NCI-H1930 (cell line): ENCODE measurements at places on chromosomes 12 and 14.

- DNase-seq = peak; percentile 57
These were observed 576 bp downstream of the SYNE3 start for GRCh38 chr14:95515596-95516552.

DNA sequence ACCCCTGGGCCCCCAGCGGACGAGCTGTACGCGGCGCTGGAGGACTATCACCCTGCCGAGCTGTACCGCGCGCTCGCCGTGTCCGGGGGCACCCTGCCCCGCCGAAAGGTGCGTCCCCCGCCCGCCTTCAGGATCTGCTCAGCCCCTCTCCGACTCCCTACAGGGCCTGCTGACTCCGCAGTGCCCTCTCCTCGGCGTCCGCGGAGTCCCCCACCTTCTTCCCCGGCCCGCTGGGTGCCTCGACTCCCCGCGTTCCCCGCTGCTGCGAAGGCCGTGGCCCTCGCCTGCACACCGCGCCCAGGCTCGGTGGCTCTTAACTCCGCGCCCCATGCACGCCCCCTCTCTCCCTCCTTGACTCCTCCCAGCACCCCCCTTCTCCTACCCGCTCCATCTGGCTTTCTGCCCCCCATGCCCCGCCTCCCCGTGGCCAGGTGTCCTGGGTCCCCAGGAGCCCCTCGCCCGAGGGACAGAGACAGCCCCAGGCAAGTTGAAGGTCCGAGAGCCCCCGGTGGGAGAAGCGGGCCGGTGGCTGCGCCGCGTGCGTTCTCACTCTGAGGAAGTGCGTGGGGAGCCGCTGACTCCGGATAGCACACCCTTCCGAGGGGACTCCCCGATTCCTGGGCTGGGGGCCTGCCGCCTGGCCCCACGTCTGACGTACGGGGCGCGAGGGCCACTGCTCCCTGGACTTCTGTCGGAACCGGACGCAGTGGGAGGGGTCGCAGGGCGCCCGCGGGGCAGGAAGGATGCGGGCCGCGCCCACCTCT, 594 bp downstream of the TAMALIN start:
- no peak for DNase-seq

DNA sequence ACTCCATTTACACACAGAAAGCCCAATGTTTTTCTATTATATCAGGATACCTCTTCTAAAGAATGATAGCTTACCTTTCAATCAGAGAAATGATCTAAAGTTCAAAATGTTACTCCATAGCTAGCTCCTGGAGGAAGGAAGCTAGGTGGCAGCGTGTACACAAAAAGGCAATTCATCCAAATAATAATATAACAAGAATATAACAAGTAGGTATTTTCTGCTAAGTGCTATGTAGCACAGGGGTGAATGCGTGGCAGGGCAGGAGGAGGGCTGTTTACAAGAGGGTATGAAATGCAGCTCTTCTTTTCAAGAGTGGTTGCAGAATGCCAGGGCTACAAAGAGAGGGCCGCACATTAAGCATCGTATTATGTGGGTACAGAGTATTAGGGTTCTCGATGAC, 663 bp upstream of the SNAPC1 start:
- DNase-seq = no peak

DNA sequence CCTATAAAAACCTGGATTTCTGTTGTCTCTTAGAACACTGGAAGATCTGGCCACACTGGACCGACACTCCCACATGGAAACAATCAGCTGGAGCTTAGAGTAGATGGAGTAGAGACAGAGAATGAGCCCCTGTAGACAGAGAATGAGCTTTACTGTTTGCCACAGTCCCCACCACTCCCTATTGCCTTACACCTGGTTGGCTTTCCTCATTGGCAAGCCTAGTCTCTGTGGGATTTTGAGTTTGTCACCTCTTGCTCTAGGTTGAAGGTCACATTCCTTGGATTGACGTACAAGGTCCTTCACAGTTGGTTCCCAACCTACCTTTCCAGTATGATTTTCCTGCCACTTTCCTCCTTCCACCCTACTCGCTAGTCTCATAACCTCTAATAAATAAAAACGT, 2.0 kb upstream of the HCAR1 start:
- no peak for DNase-seq

GRCh38 chr14:20657216-20658211, 16.0 kb upstream of the OR6S1 start:
- peak; percentile 27 for DNase-seq

GRCh38 chr12:120873226-120873625, 30.9 kb downstream of the SPPL3 start:
- DNase-seq = no peak
